Kidney (tissue), 22 donors: ENCODE measurements at places on chromosomes 6 and 20. TPM values are rescaled to one million over a fixed set of nuclear protein-coding genes. Genes with fewer than 3 reads are reported as not detected.

The SEMG1 gene
- not detected for total RNA-seq

The CRISP3 gene
- not detected for total RNA-seq

The TFAP2D gene
- not detected for total RNA-seq

The MOCS1 gene
- total RNA-seq = 25.9 TPM

The DNAH8 gene
- total RNA-seq = 0.50 TPM

The TP53RK gene
- total RNA-seq = 11.0 TPM

The HLA-DQA2 gene
- 6.4 TPM for total RNA-seq

The METTL24 gene
- total RNA-seq = 3.5 TPM

DNA sequence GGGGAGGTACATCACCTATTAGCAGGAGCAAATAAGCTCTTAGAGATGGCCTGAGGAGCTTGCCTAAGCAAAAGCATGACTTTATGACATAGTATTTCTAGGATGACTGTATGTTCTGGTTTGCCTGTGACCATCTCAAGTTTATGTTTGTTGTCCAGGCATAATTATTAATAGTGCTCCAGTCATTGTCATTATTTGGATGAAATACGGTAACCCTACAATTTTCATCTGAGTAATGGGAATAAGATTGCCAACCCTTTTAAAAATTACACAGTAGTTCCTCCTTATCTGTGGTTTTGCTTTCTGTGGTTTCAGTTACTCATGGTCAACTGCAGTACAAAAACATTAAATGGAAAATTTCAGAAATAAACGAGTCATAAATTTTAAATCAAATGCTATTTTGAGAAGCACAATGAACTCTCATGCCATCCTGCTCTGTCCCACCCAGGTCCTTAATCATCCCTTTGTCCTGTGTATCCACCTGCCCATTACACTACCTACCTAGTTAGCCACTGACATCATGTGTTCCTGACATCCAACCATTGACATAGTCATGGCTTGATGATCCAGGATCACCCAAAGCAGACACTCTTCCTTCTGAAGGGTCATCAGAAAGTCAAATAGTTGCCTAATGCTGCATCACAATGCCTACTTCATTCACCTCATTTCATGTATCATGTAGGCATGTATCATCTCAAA lies 27.0 kb upstream of the TFB1M start:
- no peak for DNase-seq

- DNase-seq = no peak
Measured at GRCh38 chr6:152723398-152723797, 25.7 kb downstream of the MYCT1 start.

DNA sequence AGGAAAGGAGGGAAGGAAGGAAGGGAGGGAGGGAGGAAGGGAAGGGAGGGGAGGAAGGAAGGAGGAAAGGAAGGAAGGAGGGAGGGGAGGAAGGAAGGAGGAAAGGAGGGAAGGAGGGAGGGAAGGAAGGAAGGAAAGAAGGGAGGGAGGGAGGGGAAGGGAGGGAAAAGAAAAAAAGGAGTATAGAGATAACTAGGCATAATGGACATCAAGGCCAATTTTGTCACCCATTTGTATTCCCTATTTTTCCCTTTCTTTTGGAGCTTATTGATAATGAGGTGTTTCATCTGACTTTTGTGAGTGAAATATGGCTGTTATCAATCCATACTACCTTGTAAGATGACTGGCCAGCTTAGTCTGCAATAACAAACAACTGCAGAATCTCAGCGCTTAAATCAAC lies 282.0 kb upstream of the FLRT3 start:
- no peak for DNase-seq

DNA sequence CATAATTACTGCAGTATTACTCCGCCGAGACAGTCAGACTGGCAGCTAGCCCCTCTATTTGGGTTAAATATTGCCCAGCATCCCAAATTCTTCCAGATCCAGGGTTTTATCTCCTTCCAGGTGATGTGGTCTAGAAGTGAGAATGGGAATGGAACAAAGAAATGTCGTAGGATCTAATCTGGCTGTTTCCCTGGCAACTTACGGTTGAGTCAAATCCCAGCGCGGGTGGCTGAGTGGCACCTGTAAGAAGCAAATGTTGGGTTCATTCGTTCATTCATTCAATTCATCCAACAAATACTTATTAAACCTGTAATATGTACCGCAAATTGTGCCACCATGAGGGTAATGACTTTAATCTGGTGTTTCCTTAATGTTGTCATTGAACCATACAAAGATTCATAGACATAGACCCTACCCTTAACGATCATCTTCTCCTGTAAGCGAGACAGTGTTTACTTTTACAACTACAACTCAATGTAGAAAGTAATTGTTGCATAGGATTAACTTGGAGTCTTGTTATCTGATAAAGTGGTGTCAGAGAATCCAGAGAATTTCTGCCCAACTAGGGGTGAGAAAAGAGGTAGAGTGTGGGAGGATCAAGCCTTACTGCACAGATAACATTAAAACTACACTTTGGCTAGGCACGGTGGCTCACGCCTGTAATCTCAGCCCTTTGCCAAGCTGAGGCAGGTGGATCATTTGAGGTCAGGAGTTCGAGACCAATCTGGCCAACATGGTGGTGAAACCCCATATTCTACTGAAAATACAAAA lies 91.3 kb upstream of the ADGRF1 start:
- DNase-seq = no peak

DNA sequence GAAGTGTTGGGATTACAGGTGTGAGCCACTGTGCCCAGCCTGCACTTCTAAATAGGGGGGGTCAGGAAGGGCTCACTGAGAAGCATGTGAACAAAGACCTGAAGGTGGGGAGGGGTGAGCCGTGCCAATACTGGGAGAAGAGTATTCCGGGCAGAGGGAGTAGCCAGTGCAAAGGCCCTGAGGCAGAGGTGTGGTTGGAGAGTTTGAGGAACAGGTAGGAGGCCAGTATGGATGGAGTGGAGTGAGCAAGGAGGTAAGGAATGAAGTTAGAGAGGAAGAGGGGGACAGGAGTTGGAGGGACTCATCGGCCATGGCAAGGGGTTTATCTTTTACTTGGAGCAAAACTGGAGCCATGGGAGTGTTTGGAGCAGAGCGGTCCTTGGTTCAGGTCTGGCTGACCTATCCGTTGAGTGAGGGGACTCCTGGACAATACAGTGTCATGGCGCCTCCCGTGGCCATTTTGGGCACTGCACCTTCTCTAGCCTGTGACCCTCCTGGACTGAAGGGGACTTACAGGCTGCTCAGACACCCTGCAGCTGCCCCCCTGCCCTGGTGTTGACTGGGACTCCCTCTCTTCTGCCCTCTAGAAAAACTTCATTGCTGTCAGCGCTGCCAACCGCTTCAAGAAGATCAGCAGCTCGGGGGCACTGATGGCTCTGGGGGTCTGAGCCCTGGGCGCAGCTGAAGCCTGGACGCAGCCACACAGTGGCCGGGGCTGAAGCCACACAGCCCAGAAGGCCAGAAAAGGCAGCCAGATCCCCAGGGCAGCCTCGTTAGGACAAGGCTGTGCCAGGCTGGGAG lies 12.1 kb downstream of the FOXS1 start:
- peak; percentile 80 for DNase-seq

GRCh38 chr6:143755301-143755744 lies 77.6 kb downstream of the PHACTR2 start:
- no peak for DNase-seq

- DNase-seq = no peak
Measured at GRCh38 chr6:160043784-160044183, 74.9 kb downstream of the IGF2R start.

DNA sequence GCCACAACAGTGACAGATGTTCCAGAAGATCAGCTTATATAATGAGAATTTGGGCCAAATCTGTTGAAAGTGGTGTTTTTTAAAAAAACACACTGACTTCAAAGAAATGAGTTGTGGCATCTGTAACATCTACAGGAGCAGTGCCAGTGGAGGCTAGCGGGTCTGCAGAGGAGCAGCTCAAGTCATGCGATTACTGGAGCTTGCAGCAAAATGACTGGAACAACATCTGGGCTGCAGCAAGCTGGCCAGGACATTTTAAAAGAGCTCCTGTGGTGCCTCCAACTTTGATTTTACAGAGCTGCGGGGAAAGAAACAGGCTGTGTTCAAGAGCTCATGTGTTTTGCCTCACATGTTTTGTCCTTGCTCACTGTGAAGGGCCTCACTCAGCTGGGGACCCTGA lies 57.2 kb downstream of the TBX18 start:
- DNase-seq = no peak

DNA sequence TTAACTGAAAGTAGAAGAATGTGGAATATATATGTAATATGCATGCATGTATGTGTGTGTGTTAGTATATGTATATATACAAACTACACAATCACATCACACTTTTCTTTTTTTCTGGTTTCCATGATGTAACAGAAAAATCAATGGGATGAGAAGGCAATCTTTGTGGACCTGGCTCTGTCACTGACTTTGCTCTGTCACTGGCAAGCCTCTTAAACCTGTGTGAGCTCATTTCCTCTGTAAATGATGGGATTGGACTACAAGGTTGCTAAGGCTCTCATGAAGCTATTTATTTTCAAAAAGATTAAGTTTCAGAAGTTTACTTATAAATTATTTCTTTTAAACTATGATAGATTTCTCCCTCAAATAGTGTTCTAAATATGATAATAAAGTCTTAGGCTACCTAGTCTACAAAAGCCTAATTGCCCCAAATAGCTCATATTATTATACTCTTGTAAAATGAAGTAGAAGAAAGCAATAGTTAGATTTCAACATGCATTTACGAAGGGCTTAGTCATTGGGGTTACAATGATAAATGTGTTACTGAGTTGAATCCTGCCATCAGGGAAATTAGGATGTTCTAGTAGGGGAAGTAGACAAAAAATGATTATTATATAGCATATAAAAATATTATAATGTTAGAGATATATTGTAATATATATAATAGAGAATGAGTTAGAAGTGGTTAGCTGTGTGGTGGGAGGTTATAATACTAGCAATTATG lies 129.3 kb downstream of the AFG1L start:
- DNase-seq = no peak

DNA sequence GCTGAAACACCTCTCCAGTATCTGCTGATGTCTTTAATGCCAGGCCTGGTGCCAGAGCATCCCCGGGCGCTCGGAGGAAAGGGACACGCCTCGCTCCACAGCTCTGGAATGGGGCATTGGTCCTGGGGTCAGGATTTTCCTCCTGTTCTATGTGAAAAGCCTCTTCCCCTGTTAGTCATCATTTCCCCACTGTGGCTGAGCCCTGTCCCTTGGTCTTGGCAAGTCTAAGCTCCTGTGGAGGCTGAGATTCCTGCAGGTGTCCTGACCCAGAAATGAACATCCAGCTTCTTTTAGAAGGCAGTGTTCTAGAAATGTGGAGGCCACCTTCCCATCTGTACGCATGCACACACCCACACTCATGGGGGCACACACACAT lies 19.4 kb downstream of the SYNDIG1 start:
- DNase-seq = no peak

DNA sequence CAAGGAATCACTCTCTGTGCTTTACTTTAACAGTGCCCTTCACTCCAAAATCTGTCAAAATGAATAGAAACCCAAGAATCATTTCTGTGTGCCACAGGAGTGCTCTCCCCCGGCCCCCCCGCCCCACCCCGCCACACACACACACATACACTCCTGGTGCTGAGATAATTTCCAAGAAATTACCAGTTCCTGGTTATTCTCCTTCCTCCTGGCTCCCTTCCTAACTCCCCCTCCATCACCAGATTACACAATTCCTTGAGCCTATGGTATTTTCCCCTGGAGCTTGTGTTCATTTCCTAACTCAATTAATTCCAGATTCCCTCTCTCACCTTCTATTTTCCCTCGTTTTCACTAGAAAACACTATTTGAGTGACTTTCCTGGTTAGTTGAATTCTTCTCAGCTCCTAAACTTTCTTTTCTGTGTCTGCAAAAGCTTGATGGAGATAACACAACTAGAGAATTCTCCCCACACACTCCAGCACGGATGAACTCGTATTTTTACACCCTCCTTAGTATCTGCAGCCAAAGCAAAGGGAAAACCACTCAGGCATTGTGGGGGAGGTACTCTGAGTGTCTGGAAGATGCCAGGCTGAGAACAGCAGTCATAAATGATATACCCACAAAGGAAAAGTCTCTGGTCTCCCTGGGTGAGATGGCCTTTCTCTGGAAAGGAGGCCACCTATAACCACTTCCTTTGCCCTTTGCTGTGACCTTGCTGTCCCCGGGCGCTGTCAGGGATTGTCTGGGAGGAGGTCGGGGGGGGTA lies 1.9 kb upstream of the SLC24A3 start:
- peak; percentile 42 for DNase-seq

GRCh38 chr6:17716221-17716620 lies 9.5 kb upstream of the NUP153 start:
- DNase-seq = no peak

DNA sequence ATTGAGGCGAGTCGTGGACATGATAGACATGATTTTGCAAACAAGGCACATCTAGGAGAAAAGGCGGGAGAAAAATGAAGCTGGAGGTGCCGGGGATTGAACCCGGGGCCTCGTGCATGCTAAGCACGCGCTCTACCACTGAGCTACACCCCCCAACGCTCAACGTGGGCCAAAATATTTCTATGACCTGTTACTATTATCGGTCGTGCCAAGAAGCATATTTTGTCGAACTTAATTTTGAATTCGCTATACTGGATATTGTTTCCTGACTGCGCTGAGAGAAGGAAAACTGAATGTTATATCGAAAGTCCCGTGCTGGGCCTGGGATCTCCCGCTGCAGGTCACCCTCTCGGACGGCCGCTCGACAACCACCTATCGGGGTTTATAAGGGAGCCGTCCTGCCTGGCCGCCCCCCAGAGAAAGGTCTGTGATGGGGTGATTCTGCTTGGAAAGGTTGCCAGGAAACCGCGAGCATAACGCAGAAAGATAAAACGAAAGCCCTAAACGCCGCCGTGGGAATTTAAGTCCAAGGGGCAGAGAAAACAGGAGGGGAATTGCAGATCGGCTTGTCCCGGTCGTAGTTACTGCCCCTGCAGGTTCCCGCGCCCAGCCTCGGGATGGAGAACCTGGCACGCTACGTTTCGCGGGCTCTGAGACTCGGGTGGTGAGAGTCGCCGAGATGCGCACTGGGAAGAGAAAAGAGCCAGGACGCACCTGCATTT lies 60.0 kb downstream of the TRIM27 start:
- peak; percentile 90 for DNase-seq

GRCh38 chr6:128723667-128724066 lies 159.3 kb upstream of the LAMA2 start:
- no peak for DNase-seq

DNA sequence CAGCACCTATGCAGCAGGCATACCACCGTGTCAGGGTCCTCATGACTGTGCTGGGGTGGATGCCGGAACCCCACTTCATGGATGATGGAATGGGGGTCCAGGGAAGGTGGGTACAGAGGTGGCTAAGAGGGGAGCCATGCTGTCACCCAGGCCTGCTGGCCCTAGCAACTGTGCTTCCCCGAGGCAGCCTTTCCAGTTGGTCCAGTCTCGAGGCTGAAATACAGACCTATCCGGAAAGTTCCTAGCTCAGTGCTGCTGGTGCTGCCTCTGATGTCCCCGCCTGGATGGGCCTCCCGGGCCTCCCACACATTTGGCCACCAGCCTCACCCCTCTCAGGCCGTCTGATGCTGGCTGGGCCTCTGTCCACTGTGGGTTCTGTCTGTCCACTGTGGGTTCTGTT lies 17.4 kb downstream of the SIRPA start:
- no peak for DNase-seq

DNA sequence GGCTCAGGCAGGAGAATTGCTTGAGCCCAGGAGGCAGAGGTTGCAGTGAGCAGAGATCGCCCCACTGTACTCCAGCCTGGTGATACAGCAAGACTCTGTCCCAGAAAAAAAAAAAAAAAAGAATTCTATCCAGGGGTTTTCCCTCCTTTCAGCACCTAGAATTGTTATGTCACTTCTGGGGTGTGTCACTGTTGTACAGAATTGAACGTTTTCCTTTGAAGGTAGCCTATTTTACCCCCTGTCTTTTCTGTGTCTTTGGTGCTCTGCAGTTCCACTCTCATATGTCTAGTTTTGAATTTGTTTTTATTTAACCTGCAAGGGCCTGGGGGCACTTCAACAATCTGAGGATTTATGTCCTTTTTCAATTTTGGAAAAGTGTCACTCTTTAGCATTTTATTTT lies 19.3 kb upstream of the ARID1B start:
- DNase-seq = no peak
